Heart right ventricle (tissue), 16 donors: ENCODE measurements at places on chromosomes 1 and 21. TPM values are rescaled to one million over a fixed set of nuclear protein-coding genes. Genes with fewer than 3 reads are reported as not detected.

DNA sequence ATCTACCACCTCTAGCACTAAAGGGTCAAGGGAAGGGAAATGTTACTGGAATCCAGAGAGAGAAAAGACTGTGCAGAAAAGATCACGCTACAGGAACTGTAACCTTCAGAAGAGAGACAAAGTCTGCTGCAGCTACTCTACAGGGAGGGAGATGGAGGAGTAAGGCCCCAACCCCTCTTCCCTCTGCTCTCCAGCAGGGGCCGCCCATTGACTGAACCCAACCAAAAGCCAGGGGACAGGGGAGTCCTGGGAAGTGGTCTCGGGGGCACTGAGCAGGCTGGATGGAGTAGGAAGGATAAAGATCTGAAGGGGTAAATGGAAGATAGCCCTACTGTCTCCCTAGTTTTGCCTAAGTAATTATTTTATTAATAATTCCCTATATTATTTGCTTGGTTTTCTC lies 72.8 kb upstream of the NR5A2 start:
- no peak for DNase-seq
- H3K27me3 ChIP-seq: no peaks in the 10 kb centered on the region
- H3K27ac ChIP-seq: no peak overlapping the region
- H3K4me3 ChIP-seq: no peak overlapping the region
- H3K4me1 ChIP-seq: no peaks in the 10 kb centered on the region
- H3K36me3 ChIP-seq: no peaks in the 10 kb centered on the region

GRCh38 chr1:89064632-89065031 lies 376 bp downstream of the GBP1 start:
- H3K4me1 ChIP-seq: peaks cover 14% of the 10 kb centered on the region
- no peaks in the 10 kb centered on the region for H3K27me3 ChIP-seq
- peak overlapping the region; percentile 89 for H3K27ac ChIP-seq
- peak overlapping the region; percentile 61 for H3K4me3 ChIP-seq
- no peak for DNase-seq

DNA sequence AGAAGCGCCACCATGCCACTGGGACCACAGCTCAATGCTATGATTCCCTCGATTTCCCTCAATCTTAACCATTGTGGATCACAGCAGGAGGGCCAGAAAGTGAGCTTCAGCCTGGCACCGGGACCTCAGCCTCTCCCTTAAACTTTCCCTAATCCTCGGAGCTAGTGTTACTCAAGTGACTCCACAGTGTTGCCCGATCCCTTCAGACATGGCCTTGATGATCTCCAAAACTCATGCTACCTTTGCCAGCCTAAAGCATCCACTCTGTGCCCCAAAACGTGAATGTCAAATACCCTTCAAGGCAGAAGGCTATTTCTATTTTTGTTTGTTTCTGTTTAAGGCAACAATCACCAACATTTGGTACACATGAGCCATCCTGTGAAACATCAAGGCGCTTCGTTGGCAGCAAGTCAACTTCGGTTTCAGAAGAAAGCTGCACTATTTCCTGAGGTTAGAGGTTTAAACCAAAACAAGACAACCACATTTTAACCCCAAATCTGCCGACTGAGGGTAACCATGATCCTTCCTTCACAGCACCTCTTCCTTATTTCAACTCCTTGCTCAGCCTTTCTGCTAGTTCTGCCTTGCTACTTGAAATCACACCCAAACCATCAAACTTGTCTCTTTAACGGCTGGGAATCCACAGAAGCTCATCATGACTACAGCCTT lies 94.4 kb upstream of the KRTAP19-8 start:
- H3K27ac ChIP-seq: no peak overlapping the region
- no peaks in the 10 kb centered on the region for H3K27me3 ChIP-seq
- no peaks in the 10 kb centered on the region for H3K36me3 ChIP-seq
- no peak for DNase-seq
- H3K4me3 ChIP-seq: no peak overlapping the region

DNA sequence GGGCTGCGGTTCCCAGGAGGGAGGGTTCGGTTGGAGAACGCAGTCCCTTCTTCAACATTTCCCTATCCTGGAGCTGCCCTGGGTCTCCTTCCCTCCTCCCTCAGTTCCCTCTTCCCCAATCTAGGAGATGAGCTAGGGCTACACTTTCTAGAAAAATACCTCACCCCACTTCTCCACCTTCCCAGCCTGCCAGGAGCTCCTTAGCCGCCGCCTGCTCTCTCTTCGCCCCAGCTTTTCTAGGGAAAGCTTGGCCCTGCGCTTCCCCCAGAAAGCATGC lies 488 bp upstream of the ADAMTS1 start:
- H3K27ac ChIP-seq: peak overlapping the region; percentile 97
- no peak for DNase-seq
- peaks cover 12% of the 10 kb centered on the region for H3K4me1 ChIP-seq
- H3K36me3 ChIP-seq: peaks cover 22% of the 10 kb centered on the region
- no peaks in the 10 kb centered on the region for H3K27me3 ChIP-seq

GRCh38 chr21:42475036-42475435 lies 21.0 kb downstream of the RSPH1 start:
- DNase-seq: no peak
- no peak overlapping the region for H3K4me3 ChIP-seq

Gene THEM5
- total RNA-seq: not detected

DNA sequence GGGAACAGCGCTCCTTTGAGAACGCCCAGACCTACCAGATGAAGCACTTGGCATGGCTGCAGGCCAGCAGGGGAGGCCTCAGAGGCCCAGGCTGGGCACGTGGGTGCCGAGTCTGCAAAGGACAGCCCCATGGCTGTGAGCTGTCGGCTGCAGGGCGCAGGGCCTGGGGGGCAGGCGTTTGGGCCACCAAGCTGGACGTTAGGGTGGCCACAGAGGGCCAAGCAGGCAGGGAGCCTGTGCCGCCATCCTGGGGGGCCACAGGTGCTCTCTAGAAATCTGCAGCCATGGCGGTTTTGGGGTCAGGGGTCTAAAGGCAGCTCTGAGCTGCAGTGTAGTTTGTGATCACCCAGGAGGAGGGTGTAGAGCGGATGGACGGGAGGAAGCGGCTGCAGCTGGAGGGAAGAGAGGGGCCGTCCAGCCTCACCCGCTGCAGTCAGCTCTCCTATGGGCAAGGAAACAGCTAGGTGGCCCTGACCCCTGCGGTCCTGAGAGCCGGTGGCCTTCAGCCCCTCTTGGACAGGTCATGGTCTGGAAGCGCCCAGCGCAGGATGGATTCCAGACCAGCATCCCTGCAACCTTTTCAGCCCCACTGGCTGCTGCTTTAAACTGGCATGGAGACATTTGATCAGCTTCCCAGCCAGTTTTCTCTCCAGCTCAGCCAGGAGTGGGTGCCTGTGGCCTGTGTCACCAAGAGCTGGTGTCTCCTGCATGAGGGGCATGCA lies 11.0 kb downstream of the IBA57 start:
- H3K27me3 ChIP-seq: no peaks in the 10 kb centered on the region
- peak overlapping the region; percentile 34 for H3K27ac ChIP-seq
- H3K36me3 ChIP-seq: peaks cover 12% of the 10 kb centered on the region
- DNase-seq: peak; percentile 59
- peaks cover 7% of the 10 kb centered on the region for H3K4me1 ChIP-seq

Gene ENAH
- 92.1 TPM for total RNA-seq

GRCh38 chr1:153127296-153127695 lies 14.0 kb upstream of the SPRR2F start:
- H3K4me1 ChIP-seq: no peaks in the 10 kb centered on the region
- no peak for DNase-seq
- H3K36me3 ChIP-seq: no peaks in the 10 kb centered on the region
- no peak overlapping the region for H3K4me3 ChIP-seq

Gene RTCA
- total RNA-seq: 30.1 TPM

Gene MMEL1
- total RNA-seq: not detected

GRCh38 chr1:112263453-112263852 lies 132.6 kb upstream of the CTTNBP2NL start:
- peak overlapping the region; percentile 57 for H3K27ac ChIP-seq
- peaks cover 37% of the 10 kb centered on the region for H3K4me1 ChIP-seq
- H3K36me3 ChIP-seq: no peaks in the 10 kb centered on the region
- no peak overlapping the region for H3K4me3 ChIP-seq
- no peaks in the 10 kb centered on the region for H3K27me3 ChIP-seq
- DNase-seq: no peak

Gene BRINP3
- total RNA-seq: not detected

Gene LCE2B
- not detected for total RNA-seq

DNA sequence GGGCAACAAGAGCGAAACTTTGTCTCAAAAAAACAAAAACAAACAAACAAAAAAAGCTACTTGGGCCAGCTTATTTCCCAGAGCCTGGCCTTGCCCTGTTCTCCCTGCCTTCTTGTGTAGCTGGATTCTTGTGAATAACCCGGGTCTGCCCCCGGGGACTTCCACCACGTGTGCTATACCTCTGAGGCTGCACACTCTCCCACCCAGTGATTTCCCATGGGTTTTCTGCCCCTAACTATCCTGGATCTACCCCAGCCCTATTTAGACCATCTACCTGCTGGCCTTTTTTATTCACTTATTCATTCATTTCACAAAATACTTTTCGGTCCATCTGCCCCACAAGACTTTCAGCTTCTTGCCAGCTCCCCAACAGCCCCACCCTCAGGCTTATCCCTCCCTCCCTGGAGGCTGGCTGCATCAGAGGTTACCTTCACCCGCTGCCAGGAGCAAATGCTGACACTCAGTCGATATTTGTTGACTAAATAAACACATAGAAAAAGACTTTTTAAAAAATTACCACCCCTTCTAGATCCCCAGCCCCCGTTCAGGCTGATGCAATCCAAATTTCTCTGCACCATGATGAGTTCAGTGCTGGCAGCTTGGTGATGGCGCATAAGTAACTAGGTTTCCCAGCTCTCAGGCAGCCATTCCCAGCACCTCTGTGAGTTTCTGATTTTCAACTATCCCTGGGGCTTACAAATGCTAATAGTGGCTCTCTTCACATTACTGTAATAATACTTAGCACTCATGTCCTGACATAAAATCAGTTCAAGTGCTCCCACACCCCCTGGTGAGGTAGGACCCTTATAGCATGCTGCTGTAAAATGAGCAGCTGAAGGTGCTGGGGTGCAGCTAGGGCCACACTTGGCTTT lies 30.7 kb upstream of the TARBP1 start:
- no peak for DNase-seq
- no peaks in the 10 kb centered on the region for H3K27me3 ChIP-seq
- H3K27ac ChIP-seq: peak overlapping the region; percentile 2
- H3K4me1 ChIP-seq: peaks cover 6% of the 10 kb centered on the region
- H3K36me3 ChIP-seq: no peaks in the 10 kb centered on the region

DNA sequence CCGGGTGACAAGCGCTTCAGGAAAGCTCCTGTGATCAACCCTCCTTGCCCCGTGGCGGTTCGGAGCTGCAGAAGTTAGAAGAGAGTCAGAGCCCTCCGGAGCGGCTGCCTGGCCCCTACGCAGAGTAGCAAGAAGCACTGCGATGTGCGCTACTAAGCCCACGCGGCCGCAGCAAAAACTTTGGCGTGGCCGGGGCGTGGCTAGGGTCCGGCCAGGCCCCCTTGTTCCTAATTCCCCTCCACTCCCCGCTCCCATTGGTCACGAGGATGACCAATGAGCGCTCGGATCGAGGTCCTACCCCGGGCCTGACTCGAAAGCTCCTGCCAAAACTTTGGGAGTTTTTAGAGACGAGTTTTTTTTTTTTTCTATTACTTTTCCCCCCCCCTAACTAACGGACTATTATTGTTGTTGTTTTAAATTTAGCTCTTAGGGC lies at the start of gene HLX:
Gene HLX (plus strand): TSS at position 368 of the 433 bp plus-strand sequence. CDS start 415 bp downstream, outside the sequence.
- no peaks in the 10 kb centered on the region for H3K27me3 ChIP-seq
- peaks cover 20% of the 10 kb centered on the region for H3K4me1 ChIP-seq
- peak; percentile 90 for DNase-seq
- peaks cover 23% of the 10 kb centered on the region for H3K36me3 ChIP-seq

DNA sequence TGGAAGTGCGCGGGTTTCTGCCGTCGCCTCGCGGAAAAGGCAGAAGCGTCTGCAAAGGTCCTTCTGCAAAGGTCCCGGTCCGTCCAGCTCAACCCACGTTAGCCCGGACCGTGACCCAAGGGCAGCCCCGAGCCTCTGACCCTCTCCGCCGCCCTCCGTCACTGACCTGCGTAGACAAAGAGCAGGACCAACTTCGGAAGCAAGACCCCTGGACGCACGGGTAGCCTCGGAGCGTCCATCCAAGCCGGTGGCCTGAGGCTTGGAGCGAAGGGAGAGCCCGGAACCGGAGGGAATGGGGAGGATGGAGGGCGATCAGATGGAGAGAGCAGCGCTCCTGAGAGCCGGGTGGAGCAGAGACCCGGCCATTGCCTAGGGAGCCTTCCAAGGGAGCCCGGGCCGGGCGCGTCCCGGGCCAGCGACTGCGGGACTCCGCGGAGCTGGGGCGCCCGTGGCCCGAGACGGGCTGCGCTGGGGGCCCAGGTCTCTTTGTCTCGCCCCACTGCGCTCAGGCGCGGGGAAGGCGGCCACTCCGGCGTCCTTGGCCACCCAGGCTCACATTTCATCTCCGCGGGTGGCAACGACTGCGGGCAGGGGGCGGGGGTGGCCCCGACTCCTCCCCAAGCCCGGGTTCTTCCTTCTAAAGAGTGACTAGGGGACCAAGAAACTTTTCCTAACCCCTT lies at the start of gene CYYR1:
Gene CYYR1 (minus strand): TSS at position 585 of the 680 bp plus-strand sequence. CDS start 346 bp downstream, at position 239.
- peak; percentile 22 for DNase-seq
- H3K4me1 ChIP-seq: no peaks in the 10 kb centered on the region
- H3K4me3 ChIP-seq: peak within 1 kb of the TSS; percentile 53
- H3K36me3 ChIP-seq: no peaks in the 10 kb centered on the region

Gene FOXJ3
- total RNA-seq: 36.3 TPM

DNA sequence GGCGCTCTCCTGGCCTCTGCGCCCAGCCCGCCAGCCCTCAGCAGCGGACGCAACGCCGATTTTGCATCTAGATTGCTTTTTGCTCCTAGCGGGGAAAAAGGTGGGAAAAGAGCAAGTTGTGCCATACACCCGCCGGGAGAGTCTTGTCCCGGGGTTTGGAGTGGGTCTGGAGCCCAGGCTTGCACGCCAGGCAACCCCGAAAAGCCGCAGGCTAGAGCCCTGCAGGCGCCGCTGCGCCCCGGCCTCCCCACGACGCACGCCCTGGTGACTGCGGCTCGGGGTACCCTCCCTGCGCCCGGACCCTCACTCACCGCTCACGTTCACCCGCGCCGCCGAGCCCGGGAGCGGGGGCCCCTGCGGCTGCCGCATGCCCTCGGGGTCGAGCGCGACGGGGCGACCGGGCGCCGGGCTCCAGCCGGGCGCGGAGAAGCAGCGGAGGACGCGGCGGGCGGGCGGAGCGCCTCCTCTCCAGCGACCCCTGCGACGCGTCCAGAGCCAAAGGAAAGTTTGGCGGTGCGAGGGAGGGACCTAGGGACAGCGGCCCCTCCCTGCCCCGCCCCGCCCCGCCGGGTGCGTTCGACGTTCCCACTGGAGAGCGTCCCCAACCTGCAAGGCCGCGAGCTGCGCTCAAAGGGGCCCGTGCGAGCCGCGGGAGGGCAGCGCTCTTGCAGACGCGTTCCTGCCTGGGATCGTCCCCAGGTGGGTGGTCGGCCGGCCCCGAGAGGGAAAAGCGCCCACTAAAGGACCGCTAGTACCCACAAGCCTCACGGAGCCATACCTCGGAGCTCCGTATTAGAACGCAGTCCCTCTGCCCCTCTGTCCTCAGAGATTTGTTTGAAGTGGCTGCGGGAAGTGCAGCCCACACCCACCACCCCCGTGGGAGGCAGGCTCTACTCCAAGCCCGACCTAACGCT lies at the start of gene LPAR3:
Gene LPAR3 (minus strand): TSS at position 502 of the 914 bp plus-strand sequence. CDS start 27,086 bp downstream, outside the sequence.
- H3K36me3 ChIP-seq: no peaks in the 10 kb centered on the region
- H3K4me1 ChIP-seq: peaks cover 6% of the 10 kb centered on the region
- peak; percentile 56 for DNase-seq
- H3K27me3 ChIP-seq: peaks cover 19% of the 10 kb centered on the region
- no peak within 1 kb of the TSS for H3K27ac ChIP-seq

- H3K36me3 ChIP-seq: no peaks in the 10 kb centered on the region
- H3K27ac ChIP-seq: peak overlapping the region; percentile 51
- H3K27me3 ChIP-seq: no peaks in the 10 kb centered on the region
- peak; percentile 91 for DNase-seq
- H3K4me3 ChIP-seq: no peak overlapping the region
These were observed 5.1 kb downstream of the TMEM201 start for GRCh38 chr1:9593492-9594465.

GRCh38 chr1:14974361-14974760 lies 179.2 kb upstream of the TMEM51 start:
- DNase-seq: no peak
- H3K4me3 ChIP-seq: no peak overlapping the region
- no peak overlapping the region for H3K27ac ChIP-seq
- peaks cover 8% of the 10 kb centered on the region for H3K4me1 ChIP-seq
- no peaks in the 10 kb centered on the region for H3K27me3 ChIP-seq
